ENCODE measurements at places on chromosomes 1 and 21.

DNA sequence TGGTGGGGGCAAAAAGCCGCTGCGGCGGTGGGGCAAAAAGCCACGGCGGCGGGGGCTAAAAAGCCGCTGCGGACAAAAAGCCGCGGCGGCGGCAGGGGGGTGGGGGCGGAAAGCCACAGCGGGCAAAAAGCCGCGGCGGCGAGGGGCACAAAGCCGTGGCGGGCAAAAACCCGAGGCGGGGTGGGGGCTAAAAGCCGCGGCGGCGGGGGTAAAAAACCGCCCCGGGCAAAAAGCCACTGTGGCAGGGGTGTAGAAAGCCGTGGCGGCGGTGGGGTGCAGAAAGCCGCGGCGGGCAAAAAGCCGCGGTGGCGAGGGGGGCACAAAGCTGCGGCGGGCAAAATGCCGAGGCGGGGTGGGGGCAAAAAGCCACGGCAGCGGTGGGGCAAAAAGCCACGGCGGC, 3901.8 kb downstream of the SRGAP2C start:
- DNase-seq: no peak

DNA sequence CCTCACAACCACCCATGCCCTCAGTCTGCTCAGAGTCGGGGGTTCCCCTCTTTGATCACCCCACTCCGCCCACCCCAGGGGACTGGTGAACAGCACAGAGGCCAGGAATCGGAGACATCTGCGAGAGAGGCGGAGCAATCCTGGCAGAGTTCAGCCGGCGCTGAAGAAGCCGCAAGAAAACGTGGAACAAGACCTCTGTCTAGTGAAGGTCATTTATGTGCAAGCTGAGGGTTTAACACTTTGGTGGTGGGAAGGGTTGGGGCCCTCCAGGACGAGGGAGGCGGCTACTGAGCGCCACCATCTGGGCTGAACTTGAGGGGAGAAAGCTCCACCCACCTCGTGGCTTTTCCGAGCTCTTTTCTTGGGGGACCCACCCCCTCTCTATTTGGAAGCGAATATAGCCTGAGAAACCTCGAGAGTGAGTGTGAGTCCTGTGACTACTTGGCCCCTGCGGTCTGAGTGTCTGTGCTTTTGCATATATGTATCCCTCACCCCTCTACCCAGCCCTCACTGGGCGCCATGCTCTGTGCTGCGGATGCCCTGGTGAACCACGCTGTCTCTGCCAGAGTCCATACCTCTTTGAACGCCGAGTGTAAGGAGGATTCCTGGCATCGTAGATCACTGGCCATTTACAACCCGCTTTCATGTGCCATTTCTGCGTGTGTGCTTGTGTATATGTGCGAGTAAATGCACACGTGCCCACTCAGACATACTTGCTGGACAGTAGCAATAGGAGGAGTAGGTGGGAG, 1.2 kb upstream of the EPHA10 start:
- peak; percentile 20 for DNase-seq

DNA sequence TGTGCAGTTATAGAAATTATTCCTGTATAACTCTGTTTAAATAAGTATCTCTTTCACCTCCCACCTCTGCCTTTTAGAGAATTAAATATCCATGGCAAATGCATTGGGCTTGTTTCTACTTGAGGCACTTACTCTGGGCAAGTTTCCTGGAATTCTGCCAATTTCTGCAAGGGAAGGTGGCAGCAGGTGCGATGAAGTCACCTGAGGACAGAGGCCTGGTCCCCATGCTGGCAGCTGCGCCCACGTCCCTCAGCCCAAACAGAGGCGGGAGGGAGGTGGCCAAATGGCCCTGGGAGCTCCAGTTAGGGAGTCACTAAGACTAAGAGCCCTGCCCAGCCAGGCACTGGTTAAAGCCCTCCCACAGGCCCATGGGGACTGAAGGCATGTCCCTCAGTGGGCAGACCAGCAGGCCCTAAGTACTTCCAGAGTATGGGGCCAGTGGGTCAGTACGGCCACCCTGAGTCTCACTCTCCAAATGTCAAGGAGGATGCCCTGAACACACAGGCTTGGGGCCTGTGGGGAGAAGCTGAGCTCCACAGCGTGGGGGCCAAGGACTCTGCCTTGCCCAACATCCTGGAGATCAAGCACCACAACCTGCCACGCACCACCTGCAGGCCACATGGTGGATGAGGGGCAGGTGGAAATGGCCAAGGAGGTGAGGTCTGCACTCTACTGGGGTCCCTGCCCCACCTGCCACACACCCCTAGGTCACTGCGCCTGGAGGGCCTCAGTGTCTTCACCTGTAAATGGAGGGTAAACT, 19.4 kb downstream of the ACOT7 start:
- no peak for DNase-seq

- no peak for DNase-seq
These were observed 12.4 kb downstream of the MPZ start for GRCh38 chr1:161297415-161297814.

DNA sequence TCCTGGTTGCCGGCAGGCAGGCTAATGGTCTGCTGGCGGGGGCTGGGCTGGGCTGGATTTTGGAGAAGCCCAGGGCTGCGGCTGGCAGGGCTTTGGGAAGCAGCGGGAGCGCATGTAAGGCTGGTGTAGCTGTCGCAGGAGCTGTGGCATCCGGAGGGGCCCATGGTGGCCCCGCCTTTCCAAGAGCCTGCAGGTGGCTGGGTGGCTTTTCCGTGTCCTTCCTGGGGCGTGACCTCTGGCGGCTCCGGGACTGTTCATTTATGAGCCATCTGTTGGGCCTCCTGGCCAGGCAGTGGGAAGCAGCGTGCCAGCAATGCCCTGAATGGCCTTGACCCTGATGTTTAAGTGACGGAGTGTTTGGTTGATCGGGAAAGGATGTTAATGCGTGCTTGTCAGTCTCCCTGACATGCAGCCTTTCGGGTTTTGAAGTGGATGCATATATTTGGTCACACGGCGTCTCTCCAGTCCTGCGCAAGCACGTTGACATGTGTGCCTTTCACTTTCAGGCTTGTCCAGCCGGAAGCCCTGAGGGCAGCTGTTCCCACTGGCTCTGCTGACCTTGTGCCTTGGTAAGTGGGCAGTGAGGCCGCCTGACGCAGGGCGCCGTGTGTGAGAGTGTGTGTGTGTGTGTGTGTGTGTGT, 38.5 kb downstream of the AGPAT3 start:
- no peak for DNase-seq

All from NCI-H1092 treated with DMSO at 0.1 percent for 48 hours (cell line).